ENCODE measurements at places on chromosomes 3 and 15.

GRCh38 chr3:80259736-80260135 lies 491.9 kb upstream of the ROBO1 start:
- no peak for DNase-seq

DNA sequence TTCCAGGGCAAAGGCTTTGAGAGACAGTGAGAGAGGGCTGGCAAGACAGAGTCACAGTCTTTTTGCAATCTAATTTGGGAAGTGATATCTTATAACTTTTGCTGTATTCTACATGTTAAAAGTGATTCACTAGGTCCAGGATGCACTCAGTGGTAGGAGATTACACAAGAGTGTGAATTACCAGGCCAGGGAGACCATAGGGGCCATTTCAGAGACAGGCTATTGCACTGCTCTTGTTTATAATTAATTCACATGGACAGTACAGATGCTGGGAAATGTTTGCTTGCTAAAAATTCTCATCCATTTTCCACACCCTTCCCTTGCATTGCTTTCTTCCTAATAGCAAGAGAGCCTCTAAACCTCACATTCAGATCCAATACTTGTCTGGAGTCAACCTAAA lies 22.6 kb upstream of the POMGNT2 start:
- no peak for DNase-seq

DNA sequence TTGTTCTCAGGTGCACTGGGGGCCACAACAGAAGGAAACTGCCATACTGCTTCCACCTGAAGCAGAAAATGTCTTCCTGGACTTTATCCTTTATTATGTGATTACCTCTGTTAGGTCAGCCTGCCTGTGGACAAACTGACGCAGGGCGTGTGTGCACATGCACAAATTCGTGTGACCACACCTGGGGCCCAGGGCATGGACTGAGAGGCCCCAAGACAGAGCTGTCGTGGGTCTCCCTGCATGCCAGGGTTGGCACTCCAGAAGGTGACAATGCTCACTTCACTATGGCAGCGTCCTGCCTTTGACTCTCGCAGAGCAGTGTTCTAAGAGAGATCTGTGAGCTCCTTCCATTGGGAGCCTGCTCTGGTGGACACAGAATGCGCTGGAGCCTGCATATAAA lies 34.5 kb downstream of the CCDC12 start:
- no peak for DNase-seq

DNA sequence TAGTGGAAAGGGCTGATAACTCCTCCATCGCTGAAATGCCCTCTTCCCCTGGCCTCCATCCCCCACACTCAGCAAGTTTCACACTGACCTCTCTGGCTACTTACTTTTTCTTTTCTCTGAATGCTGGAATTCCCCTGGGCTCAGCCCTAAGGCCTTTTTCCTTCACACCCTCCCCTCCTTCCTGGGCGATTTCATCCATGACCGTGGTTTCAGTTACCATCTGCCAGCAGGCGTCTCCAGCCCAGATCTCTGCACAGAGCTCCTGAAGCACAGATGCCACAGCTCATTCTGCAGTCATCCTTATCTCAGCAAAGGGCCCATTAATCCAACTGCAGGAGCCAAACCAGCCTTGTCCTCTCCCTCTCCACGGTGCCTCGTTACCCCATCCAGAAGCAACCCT lies 114.0 kb downstream of the RFTN1 start:
- no peak for DNase-seq

DNA sequence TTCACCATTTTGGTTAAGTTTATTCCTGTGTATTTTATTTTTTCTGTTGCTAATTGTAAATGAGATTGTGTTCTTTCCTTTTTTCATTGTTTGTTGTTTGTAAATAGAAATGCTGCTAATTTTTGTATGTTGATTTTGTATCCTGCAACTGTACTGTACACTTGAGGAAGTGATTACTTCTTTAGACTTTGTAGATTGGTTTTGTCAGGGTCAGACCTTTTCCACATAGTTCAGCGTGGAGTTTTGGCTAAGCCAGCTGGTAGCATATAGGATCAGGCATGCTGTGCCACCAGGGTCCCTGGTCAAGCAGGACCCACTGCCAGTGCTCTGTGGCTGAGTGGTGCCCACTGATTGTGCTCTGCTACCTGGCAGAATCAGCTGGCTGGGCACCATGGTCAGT lies 80.1 kb downstream of the CD200 start:
- DNase-seq = no peak

- DNase-seq = no peak
Measured at GRCh38 chr3:196192036-196192523, 19.1 kb downstream of the ZDHHC19 start.

DNA sequence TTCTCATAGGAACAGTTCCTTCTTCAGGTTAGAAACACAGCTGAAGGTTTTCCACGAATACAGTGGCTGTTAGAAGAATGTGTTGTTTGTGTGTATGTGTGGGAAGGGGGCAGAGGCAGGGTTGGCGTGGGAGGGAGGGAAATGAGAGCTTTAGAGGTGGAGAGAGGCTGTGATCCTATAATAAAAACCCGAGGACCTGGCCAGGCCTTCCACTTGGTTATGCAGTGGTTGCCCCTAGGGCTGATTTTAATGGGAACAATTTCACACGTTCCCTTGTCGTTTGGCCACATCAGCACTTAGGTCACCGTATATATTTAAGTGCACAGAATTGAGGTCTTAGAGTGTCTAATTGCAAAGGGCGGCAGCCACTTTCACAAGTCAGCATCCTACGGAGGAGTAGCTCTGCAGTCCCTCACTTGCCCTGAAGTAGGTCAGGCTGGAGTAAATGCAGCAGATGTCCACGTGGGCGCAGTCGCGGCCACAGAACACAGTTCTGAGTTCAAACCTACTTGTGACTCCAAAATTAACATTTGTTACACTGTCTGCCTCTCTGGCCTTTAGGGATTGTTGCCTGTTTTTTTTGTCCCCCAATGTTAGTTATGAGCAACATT lies 85.6 kb downstream of the PDCD6IP start:
- no peak for DNase-seq

DNA sequence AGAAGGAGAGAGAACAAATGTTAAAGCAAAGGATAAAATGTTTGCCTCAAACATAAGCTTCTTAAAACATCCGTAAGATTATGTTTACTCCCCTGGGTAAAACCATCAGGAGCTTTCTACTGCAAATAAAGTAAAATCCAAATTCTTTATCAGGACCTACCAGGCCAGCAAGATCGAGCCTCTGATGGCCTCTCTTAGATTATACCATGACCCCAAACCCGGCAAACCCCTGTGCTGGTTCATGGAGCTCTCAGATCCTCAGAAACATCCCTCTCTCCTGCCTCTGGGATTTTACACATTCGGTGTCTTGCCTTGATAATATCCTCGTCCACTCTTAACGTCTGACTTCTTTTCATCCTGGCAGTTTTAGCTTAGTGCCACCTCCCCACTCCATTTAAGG lies 7.5 kb upstream of the TARS3 start:
- DNase-seq = no peak

DNA sequence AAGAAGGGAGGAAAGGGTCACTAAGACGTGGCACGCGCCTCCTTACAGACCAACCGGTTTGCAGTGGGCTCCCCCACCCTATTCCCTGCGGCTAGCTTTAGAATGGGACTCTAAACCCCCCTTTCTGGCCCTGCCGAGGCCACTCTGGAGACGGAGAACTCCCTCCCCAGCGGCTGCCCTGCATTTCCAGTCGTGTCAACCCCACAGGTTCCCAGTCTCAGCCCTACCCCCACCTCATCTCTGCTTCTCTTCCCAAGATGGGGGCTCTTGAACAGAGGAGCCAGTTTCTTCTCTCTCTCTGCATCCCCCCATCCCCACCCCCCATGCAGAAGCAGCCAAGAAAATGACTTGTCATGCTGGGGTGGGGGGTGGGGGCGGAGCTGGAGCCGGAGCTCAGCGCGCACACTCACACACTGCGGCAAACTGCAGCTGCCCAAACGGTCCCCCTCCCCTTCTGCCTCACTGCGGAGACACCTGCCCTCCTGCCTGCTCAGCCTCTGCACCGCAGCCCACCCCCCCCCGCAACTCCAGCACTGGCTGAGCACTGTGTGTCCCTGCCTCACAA lies 871 bp downstream of the MAP1A start:
- no peak for DNase-seq

DNA sequence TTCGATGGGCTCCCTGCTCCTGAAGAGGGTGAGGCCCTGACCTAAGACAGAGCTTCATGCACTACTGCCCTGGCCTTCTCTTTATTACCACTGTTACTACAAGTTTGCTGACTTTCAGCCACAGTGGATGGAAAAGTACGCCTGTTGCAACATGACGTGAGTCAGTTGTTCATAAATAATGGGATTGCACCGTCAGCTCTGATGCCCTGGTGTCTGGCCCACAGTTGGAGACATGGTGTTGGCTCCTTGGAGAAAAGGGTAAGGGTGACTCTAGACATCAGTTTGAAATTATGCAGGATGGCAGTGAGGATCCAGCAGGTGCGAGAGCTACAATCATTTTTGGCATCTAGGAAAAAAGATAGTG lies 5.5 kb downstream of the PAQR5 start:
- DNase-seq = no peak

- DNase-seq = no peak
Measured at GRCh38 chr15:29685156-29686078, 136.9 kb downstream of the TJP1 start.

DNA sequence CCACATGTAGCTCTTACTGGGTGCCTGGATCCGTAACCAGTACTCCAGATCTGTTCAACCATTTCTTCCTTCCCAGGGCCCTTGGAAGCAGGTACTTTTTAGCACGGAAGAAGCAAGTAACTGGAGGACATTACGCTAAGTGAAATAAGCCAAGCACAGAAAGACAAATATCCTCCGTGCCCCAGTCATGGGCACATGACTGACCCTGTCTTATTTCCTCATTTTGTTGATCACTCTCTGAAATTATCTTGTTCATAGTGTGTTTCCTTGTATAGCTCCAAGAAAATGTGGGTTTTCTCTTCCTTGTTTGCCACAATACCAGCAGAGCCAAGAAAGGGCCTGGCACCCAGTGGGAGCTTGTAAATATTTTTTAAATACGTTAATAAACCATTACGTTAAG lies 32.2 kb upstream of the MTMR14 start:
- DNase-seq = no peak

GRCh38 chr3:84126160-84126559 lies 832.6 kb upstream of the CADM2 start:
- DNase-seq = no peak

GRCh38 chr15:84600331-84600686 lies 500 bp upstream of the ZSCAN2 start:
- DNase-seq = peak; percentile 75

- no peak for DNase-seq
Measured at GRCh38 chr3:28502397-28502937, 153.8 kb upstream of the AZI2 start.

DNA sequence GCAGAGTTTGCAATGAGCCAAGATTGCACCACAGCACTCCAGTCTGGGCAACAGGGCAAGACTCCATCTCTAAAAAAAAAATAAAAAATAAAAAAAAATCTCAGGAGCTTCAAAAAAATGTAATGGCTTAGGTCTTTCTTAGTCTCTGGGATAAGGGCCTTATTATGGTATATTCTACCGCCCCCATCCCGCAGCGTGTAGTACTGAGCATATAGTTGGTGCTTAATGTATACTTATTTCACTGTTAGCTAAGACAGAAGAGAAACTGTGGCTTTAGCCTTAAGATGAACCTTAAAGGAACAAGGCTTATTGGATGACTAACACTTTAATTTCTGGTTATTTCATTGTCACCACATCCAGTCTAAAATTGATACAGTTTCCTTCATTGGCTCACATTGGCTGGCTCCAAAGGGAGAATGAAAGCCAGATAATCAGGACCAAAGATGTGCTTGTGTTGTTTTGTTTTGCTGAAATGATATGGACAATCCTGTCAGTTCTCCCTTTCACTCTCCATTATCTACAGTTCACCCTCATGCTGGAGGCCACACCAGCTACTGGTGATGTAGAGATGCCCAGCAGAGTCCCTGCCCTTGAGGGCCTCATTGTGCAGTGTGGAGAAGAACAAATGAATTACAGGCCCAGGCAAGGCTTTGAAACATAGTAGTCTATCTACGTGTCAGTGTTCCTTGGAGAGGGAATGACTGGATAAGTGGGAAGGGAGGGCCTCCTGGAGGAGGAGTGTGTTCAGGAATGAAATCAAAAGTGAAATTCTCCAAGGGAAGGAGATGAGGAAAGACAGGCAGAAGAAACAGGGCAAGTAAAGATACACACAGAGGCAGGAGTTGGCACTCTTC lies 17.4 kb upstream of the RAF1 start:
- DNase-seq = no peak

DNA sequence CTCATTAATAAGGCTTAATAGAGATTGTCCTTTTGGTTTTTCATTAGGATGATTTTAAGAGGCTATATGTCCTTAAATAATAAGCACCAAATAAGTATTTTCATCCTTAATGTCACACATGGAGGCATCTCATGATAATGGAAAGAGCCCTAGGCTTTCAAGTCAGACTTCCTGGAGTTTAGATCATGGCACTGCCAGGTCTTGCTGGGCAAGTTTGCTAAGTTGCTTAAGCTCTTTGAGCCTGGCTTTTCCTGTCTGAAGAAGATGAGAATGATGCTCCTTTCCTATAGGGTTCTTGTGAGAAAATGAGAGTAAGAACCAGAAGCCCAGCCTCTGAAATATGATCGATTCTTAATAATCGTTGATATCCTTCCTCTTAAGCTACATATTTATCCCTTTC lies 23.4 kb upstream of the P2RY12 start:
- DNase-seq = no peak

DNA sequence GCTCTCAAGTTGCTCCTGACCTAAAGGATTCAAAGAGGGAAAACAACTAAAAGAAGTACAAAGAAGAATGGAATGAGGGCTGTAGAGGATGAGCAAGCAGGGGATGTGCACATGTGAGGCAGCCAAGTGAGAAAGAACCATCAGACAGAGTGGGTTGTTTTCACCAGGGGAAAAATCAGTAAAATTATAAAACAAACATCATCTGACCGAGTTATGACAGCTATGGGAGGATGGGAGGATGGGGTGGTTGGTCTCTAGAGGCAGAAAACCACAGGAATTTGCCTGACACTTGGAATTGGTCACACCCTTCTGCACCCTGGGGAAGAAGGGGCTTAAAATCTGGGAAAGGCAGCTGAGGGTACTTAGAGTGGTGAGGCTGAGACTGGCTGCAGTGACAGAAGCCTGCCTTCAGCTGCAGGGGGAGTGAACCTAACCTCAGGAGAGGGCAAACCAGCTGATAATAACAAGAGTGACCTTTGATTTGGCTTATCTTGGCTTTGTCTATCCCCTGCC lies 10.1 kb downstream of the ARHGAP31 start:
- no peak for DNase-seq

DNA sequence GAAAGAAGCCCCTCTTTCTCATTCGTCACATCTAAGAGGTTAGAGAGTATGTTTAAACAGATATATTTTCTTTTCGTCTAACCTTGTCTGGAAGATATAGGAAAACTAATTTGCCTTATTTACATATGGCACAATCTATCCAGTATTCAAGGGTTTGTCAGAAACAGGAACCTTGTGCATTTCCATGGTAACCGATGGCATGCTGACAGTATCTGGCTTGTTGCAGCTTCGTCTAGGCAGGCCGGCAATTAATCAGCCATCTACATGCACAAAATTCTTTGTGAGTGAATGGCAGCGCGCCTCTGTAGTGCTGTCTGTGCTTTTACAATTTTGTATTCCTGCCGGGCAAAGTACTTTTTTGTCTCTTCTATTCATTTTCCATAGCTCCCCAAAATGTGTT lies 294.0 kb upstream of the SOX2 start:
- DNase-seq = no peak

- DNase-seq = no peak
Measured at GRCh38 chr3:120625159-120625586, 29.0 kb downstream of the NDUFB4 start.
